ENCODE measurements at places on chromosomes 1 and 21.

GRCh38 chr1:223711173-223711572 is 1.2 kb upstream of the CAPN2 start:
- no peak for DNase-seq

- DNase-seq, result no peak
Measured at GRCh38 chr1:185636848-185637247, 97.3 kb upstream of the HMCN1 start.

DNA sequence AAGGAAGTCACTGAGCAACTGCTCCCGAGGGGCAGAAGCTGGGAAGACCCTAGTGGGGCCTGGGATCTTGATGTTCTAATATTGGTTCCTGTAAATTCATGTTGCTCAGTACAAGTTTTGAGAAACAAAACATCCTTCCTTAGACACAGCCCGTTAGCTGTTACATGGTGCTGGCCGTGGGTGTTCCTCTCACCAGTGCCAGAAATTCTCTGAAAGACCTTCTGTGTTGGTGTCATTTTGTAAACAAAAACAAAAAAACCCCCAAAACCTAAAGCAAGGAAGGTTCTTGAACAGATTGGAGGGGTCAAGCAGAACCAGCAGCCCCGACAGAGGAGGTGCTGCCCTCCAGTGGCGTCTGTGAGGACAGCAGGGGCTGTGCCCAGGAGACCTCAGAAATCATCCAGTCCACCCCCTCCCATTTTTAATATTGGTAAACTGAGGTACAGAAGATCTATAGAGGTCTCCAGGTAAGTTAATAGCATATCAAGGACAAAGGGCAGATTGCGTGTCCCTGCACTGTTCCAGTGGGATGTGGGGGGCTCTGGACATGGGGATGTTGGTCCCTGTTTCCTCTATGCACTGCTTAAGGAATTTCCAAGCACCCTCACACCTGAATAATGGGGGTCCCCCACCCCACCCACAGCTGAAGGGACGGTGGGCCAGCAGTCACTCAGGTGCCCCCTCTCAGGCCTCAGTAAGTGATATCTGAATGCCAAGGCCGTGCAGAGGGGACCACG is 38.2 kb downstream of the SLC2A7 start:
- DNase-seq, result peak; percentile 66

GRCh38 chr1:32965251-32965747 is 690 bp upstream of the RNF19B start:
- DNase-seq, result no peak

DNA sequence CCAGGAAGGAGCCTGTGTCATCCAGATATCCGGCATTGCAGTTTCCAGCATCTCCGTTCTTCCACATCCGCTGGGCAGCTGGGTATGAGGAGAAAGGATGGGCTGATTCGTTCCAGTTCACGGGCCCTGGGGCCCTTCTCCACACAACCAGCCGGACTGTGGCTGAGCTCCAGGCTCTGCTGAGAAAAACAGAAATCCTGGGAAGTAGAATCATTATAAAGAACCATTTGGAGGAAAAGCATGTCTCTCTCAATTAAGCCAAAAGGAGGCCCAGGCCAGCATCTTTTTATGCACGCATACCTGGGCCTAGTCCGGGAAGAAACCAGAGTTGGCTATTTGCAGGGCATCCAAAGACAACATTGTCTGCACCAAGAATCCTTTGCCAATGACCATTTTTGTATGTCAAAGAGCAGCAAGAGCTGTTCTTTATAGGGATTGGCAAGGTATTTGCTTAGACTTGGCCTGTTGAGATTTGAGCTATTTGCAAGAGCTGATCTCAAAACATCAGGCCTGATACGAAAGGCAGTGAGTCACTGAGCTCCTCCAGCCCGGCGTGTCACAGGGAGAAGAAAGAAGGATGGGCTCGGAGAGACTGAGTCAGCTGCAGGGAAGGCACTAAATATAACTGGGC is 84.9 kb upstream of the ARHGEF16 start:
- DNase-seq, result no peak

DNA sequence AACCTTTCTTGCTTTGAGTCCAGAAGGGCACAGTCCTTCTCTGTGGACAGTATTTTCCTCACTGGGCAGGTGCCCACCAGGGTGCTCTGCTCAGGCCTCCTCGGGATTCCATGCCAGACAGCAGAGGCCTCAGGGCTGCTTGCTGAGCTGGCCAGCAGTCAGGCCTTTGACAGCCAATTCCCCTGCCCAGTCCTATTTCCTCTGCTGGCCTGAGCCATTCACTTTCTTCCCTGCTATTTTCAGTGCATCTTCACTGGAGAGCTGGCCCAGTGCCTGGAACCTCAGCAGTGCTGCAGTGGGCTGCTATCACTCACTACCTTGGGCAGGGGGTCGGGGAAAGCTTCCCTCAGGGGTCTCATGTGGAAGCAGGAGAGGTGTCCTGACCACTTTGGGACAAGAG is 33.2 kb downstream of the KCNA10 start:
- no peak for DNase-seq

GRCh38 chr1:222757646-222758268 is 20.8 kb downstream of the FAM177B start:
- DNase-seq, result no peak

- no peak for DNase-seq
Measured at GRCh38 chr1:213883618-213884017, 104.2 kb upstream of the PROX1 start.

DNA sequence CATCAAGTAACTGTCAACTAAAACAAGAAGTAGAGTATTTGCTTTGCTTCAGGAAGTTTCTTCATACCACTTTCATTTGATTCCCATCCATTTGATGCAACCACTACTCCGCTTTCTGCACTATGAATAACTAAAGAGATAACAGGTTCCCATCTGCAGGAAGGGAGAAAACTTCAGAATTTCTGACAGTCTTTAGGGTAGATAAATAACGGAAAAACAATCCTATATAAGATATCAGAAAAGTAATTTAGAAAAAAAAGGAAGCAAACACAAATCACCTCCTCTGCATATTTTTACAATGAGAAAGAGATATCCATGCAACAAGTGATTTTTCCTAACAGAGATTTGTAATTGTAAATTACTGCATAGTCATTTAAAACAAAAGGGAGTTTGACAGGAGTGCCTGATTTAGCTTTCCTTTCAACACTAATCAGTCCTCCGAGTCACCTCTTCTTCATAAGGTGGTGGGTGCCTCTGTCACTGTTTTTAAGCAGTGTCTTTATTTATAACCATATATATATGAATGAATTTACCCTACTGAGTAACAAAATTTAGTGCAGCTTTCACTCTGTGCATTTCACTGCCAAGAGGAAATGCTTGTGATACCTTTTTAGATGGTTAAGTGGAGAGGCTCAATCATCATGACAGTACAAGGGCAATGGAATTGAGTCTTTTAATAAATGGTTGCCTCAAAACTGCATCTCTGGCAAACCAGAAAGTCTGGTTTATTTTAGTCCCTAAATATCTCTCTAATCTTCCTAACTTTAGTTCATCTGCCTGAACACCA is 1920.4 kb downstream of the MRPL39 start:
- no peak for DNase-seq

DNA sequence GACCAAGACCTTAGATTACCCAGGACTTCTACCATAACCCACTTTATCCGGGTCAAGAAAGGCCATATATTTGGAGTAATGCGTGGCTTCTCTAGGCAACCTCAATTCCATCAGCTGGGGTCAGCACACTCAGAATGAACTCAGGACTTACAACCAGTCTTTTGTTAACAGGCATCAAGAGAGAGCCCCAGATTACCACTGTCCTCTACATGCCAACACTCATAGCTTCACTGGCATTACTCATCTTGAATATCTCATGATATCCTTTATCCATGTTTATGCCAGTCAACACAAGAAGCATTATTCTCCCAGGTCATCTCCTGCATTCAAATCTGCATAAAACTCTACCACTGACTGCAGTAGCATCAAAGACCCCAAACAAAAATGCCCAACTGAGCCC is 6.6 kb upstream of the FCGR2A start:
- no peak for DNase-seq

GRCh38 chr1:15483971-15484370 is 8.1 kb downstream of the CELA2B start:
- DNase-seq, result no peak

GRCh38 chr1:109826930-109827349 is 63.2 kb upstream of the EPS8L3 start:
- no peak for DNase-seq

DNA sequence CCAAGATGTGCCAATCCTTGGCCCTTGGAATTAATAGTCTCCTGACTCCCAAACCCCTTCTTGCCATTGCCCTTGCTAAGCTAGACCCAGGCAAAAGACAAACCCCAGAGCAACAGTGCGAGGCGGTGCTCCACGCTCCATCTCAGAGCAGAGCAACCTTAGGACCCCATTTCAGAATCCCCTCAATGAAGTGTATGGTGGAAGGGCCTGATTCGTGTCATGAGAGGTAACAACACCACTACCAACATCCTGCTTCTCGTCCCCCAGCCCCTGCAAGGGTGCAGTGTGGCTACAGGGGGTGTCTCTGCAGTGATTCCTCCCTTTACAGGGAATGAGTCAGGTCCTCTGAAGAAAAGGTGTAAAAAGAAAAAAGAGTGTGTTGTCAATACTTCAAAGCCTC is 103.9 kb upstream of the IRF2BP2 start:
- no peak for DNase-seq

DNA sequence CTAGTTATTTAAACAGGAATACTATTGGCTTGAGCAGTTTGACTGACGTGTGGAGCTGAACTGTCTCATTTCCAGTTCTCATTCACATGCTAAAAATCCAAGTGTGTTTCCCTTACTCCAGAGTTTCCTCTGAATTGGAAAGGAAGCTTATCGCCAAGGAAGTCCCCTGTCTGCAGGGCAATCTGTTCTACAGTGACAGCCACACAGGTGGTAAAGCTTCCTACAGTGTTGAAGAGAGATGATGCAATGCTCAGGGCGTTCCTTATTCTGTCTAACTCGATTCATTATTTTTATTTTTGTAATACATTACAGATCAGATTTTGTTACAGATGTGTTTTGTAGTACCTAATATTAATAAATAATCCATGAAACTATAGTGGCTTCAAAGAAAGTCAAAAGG is 41.3 kb downstream of the ADAMTS5 start:
- DNase-seq, result no peak

DNA sequence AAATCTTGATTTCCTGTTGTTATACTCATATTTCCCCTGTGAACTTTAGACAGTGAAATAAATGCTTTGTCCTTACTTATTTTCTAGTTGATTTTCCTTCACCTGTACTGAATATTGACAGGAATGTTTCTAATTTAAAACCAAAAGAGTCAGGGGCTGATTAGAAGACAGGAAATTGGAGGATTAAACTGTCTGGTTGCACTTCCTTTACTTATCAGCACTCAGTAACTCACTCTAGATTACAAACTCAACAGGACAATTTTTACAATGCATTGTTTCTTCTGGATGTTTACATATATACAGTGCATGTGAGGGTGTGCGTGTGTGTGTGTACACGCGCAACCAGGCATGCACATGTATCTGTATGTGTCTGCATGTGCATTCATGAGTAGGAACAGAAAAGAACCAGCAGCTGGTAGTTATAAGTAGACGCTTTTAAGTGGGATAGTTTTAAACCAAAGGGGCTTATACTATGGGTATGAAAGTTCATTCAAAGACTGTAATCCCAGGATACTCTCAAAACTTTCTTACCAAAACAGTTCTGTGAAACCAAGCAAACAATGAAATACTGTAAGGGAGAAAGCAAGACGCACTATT is 212.0 kb upstream of the NFIA start:
- DNase-seq, result no peak

GRCh38 chr1:48493970-48494769 is 22.2 kb upstream of the SPATA6 start:
- no peak for DNase-seq

DNA sequence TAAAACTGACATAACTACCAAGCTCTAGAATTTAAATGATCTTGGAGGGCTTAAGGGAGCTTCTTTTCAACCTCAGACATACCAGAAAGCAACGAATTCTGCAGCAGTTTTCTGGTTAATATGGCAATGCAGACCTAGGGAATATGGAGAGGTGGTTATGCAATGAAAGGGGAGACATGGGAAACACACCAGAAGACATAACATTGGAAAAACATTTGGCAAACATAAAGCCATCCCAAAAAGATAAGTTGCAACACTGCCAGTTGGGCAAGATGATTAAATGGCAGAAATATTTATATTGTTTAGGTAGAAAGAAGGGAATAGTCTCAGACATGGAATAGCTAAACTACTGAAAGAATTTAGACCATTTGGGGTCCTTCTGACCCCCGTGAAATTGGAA is 104.5 kb downstream of the KCNJ6 start:
- DNase-seq, result no peak

DNA sequence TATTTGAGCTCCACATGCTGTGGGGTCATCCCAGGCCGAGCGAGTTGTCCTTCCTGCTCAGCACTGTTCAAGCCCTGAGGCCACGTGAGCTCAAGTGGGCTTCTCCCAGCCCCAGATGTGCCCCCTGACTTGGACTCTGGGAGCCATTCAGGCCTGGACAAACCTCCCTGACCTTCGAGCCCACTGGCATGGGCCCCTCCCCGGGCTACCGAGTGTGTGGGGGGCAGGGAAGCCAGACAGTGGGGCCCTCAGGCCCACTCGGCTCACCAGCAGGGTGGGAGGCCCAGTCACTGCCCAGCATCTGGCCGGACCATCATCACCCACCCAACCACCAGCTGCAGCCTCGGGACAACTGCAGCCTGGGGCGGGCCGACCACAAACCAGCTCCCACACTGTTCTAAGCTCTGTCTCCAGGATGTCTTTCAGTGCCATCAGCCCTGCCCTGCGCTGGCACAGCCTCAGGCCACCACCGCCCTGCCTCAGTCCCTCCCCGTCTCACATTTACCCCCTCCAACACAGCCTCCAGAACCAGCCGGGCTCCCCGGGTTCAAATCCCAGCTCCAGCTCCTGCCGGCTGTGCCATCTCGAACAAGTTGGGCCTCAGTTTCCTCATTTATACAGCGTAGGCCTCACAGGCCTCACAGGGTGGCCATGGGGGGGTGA is 20.9 kb upstream of the PLEKHG5 start:
- no peak for DNase-seq

DNA sequence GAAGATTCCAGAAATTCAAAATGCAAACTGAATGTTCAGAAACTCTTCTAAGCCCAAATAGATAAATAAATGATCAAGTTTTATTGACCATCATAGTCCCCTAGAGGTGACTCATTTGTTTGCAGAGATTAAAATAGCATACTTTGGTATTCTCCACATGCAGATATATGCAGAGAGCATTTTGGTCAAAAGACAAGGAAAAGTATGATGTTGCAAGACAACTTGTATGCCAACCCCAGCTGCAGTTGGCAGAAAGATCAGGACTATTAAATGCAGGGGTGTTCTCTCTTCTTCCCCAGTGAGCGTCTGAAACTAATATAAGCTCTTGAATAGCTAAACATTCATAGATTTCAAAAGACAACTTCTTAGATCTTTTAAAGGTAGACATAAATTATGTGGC is 404.9 kb downstream of the LTN1 start:
- DNase-seq, result no peak

- no peak for DNase-seq
Measured at GRCh38 chr1:46204406-46204742, 1.2 kb downstream of the LURAP1 start.

- no peak for DNase-seq
Measured at GRCh38 chr1:206863266-206863665, 2.2 kb upstream of the IL20 start.

DNA sequence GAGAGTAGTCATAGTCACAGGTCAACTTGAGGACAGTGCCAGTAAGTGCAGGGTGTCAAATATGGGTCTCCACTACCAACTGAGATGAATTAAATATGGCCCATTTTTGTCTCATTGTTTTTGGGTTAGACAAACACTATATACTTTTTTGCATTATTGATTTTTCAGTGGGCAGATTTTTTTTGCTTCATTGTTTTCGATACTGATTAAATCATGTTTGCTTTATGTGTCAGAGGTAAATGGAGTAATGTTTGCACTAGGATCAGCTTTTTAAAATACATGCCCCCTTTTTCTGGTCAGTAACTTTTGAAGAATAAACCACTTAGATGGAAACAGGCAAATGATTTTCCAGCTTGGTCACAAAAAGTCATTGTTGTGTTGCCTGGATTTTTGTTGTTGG is 199.0 kb downstream of the USH2A start:
- no peak for DNase-seq

Data from activated T-cell treated with anti-CD3 and anti-CD28 coated beads for 1 hour (primary cell).